Activated CD4-positive, alpha-beta memory T cell treated with anti-CD3 and anti-CD28 coated beads, Interleukin-2, amount 10 ng/mL, durations not matched to agents 7 days and 5 days (primary cell): ENCODE measurements at places on chromosomes 5 and 9.

- H3K4me3 ChIP-seq = no peak overlapping the region
- peaks cover 6% of the 10 kb centered on the region for H3K27me3 ChIP-seq
- H3K27ac ChIP-seq = no peak overlapping the region
Measured at GRCh38 chr5:31377274-31377946, 154.5 kb downstream of the DROSHA start.

DNA sequence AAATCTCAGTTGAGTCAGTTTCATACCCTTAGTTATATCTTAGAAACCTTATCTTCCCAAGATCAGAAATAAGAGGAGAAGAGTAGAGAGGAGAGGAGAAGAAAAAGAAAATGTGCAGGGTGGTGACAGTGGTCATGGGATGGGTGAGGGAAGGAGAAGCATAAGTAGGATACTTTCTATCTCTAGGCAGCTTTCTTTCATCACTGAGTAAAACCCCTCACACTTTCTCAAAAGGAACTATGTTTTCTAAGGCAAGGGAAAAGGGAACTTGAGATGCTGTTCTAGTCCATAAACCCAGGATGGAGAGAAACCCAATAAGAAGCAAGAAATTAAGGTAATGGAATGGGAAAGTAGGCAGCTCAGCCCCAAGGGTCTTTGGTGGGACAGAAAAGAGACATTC, 225.3 kb downstream of the MCTP1 start:
- no peak for DNase-seq
- no peak overlapping the region for H3K27ac ChIP-seq
- no peak overlapping the region for H3K4me3 ChIP-seq

DNA sequence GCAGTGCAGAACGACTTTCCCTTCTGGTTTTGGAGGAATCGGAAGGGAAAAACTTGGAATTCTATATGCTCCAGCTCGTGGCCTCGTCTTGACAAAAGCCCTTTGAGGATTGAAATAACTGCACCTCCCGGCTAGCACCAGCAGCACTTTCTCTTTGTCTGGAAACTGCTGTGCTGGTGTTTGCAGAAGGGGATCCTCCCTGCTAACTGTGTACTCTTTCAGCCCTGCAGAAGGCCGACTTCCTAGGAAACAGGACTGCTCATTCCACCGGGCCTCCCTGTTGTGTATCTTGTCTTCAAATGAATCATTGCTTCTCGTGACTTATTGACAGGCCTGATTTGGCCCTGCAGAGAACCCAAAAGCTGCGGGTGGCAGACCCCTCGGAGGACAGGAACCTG, 23.6 kb downstream of the STC2 start:
- no peak overlapping the region for H3K4me3 ChIP-seq
- peaks cover 29% of the 10 kb centered on the region for H3K27me3 ChIP-seq
- H3K36me3 ChIP-seq = no peaks in the 10 kb centered on the region
- DNase-seq = no peak
- no peak overlapping the region for H3K27ac ChIP-seq

- peak overlapping the region; percentile 99 for H3K4me3 ChIP-seq
- DNase-seq = peak; percentile 80
- H3K27me3 ChIP-seq = no peaks in the 10 kb centered on the region
- peaks cover 94% of the 10 kb centered on the region for H3K36me3 ChIP-seq
Measured at GRCh38 chr5:170293273-170293672, 4.3 kb downstream of the LCP2 start.

DNA sequence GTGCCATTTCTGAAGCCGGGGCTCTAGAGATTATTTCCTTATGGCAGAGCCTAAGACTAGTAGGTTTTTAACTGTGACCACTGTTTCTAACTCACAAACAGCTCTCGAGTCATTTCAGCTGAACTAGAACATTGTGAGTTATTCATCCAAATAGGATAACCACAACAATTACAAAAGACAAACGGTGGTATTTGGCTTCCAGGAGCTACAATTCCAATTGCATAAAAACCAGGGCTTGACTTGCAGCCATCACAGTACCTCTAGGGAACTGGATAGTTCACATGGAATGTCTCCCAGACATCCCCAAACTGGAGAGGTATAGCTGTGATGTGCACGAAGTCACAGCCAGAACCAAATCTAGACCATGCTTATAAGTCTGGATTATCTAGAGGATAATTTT, 224.8 kb downstream of the FAM114A2 start:
- no peak overlapping the region for H3K27ac ChIP-seq
- no peaks in the 10 kb centered on the region for H3K36me3 ChIP-seq
- H3K4me1 ChIP-seq = no peaks in the 10 kb centered on the region
